GM23338 (cell line): ENCODE measurements at places on chromosomes 3 and 15. TPM values are rescaled to one million over a fixed set of nuclear protein-coding genes. Genes with fewer than 3 reads are reported as not detected.

The CRABP1 gene
- total RNA-seq = 127 and 156 TPM in 2 replicates

The SPTBN5 gene
- 1.0 and 1.1 TPM in 2 replicates for total RNA-seq

The NR2E3 gene
- total RNA-seq = 0.62 and 1.3 TPM in 2 replicates

The P4HTM gene
- total RNA-seq = 22.1 and 28.7 TPM in 2 replicates

The ZNF770 gene
- total RNA-seq = 130 and 140 TPM in 2 replicates

GRCh38 chr3:183811638-183812037 is 13.7 kb downstream of the MAP6D1 start:
- DNase-seq = no peak

GRCh38 chr15:74270854-74271520 is 34.9 kb downstream of the CCDC33 start:
- DNase-seq = peak; percentile 28

DNA sequence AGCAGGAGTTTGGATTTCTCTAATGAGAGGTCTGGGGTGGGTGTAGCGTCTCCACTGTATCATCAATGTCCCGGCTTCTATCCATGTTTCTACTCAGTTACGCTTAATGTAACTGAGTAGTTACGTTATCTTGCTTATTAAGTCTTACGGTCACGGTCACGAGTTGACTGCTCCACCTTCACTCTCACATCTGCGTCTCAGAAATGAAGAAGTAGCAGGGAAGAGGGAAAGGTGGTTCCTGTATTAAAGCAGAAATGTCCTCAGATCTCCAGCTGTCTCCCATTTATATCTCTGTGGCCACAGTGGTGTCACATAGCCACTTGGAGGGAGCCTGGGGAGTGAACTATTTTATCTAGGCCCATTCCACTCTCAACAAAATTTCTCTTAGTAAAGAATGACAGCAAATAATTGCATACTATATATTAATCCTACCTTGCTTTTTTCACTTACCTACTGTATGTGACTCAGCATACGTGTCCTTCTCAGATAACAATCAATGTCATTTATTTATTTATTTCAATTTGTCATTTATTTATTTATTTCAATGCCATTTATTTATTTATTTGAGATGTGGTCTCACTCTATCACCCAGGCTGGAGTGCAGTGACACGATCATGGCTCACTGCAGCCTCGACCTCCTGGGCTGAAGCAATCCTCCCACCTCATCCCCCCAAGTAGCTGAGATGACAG is 39.7 kb upstream of the RNU6-1 start:
- DNase-seq = no peak

DNA sequence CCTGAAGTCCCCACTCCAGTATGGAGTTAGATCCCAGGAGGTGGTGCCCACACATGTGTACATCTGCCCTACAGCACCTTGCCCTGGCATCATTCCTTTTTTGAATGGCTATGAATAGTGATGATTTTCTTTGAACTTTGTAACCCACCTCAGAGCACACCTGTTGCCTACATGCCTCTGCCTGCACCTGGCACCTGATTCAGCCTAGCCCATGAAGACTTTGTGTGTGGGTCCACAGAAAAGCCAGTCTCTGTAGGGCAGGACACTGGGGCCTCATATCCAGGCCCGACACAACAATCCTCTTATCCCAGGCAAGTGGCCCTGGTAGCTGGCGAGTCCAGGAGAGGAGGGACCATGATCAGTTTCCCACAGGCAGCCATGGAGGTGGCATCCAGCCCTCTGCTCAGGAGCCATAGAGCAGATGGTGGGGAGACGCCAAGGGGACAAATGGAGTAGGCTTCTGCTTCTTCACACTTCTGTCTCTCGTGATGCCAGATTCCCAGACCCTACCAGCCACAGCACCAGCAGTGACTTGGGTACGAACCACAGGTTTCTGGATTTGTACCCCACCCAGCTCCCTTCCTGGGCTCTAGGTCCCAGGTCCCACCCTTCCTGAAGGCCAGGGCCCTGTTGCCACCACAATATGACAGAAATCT is 230.7 kb downstream of the UACA start:
- DNase-seq = no peak

DNA sequence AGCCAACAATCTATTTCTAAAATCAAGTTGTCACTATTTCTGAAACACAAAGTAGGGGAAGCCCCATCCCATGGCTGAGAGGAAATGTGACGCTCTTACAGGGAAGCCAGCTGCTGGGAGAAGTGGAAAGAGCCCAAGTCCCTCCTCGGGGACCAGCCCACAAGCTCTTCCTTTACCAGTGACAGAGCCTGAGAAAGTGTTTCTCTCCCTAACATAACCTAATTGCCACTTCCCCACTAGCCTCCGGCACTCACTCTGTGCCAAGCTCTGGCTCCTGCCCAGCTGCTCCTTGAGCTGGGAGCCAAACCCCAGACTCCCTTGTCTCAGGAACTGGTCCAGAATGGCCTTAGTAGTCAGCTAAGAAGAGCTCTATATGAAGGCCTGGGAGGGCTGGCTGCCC is 42.9 kb downstream of the TNFAIP8L3 start:
- no peak for DNase-seq

DNA sequence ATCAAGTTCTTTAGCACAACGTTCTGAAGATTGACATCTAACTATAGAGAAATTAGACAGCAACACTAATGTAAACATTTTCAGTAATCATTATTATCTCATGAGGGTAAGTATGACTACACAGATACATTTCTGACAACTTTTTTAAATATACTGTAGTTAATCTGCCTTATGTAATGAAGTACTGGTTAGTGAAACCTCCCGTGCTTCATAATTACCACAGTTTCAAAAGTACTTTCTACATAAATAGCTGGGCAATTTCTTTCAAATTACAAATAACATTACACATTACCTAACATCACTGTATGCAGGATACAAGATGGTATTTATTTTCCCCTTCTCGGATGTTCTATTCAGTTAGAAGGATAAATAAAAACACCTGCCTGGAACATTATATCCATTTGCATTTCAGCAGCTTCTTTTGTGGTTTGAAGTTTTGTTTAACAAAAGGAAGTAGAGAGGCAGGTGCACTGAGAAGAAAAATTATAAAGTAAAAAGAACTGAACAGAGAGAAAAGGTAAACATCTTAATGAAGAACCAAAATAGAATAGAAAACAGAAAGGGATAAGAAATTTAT is 1241.5 kb upstream of the GBE1 start:
- DNase-seq = peak; percentile 19

- no peak for DNase-seq
Observed at GRCh38 chr3:38275658-38276057, 6.4 kb upstream of the SLC22A14 start.

- peak; percentile 14 for DNase-seq
Observed at GRCh38 chr3:144429719-144430121, 458.1 kb downstream of the DIPK2A start.

DNA sequence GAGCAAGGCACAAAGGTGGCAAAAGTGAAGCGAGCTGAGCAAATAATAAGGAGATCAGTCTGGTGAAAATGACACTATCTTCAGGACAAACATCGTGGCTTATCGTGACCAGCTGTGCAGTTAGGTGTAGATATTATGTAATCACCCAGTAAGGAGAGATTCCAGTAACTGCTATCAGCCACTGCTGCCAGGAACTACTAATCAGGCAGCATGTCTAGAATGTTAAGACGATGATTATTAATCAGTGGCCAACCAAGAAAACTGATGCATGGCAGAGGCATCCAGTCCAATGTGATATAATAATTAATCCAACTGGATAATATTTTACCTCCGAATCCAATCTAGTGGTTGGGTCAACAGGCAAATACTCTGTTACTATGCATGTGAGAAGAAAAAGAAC is 252.7 kb upstream of the ZPLD1 start:
- no peak for DNase-seq

GRCh38 chr15:94305133-94305532 is 73.8 kb downstream of the MCTP2 start:
- no peak for DNase-seq

- peak; percentile 64 for DNase-seq
Observed at GRCh38 chr15:36879568-36880222, 220.7 kb downstream of the MEIS2 start.

DNA sequence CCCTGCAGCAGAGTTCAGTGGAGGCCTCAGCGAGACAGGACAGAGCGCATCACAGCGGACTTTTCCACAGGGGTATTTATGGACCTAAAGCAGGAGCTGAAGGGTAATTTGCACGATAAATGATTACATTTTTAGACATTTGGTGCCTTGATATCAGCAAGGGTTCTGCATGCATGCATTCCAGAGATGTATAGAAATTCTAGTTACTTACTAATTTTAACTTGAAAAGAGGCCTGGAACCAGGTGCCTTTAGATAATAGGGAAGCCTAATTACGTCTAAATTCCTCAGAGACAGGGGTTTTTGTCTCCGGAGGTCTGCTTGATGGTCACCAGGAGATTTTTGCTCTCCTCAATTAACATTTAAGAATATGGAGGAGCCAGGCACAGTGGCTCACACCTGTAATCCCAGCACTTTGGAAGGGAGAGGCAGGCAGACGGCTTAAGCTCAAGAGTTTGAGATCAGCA is 79.8 kb upstream of the MFGE8 start:
- DNase-seq = peak; percentile 88

DNA sequence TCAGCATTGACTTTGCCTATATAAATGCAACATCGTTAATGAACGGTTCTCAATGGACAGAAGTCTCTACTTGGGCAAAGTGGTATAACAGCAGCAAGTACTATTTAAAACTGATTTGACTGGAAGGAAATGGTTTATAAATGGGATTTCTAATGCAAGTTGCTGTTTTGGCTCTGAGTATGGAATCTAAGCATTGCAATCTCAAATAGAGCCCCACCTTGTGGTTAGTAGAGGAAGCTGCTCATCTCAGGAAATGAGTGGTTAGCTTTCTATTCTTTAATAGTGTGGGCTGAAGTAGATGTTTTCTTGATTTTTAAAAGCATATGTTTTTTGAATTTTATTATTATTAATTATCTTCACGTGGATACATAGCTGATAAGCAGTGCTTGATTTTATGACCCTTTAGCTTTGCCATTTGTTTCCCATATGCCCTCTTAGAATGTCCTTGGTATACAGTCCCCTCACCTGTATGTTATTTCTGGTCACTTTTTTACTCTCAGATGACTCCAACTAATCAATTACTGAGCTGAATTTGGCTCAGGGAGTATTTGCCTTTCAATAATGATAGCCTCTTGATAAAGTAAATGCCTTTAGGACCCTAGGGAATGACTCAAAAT is 67.1 kb downstream of the OXSM start:
- peak; percentile 73 for DNase-seq
